ENCODE measurements at places on chromosomes 6 and 20.
A peak's percentile ranks its signal among the peaks of the same experiment; 100 is the strongest.

GRCh38 chr20:43389211-43389610 is 68.5 kb upstream of the SRSF6 start:
- peak; percentile 11 for DNase-seq

DNA sequence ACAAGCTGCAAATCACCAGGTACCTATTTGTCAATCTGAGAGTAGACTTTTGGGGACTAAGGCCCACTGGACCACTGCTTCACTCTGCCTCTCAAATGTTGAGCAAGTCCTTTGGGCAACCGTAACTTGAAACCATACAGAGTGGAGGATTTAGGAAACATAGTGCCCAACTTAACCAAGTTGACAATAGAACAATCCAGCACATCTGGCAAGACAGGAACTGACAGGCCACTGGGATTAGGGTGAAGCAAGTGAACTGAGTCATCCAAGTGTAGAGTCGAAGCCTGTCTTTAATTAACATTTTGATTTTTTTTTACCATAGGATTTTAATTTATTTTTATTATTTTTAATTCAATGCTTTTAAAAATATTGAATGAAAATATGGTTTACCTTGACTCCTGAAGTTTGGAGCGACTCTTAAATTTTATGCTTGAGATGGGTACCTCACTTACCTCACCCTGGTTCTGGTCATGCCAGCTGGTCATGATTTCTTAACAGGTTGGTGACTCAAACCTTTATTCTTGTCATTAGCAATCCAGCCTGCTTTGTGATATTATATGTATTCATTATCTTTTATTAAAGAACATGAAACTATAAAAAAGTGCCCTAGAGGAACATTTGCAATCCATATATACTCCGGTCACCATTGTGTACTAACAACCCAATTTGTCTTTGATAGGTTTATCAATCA is 312.1 kb upstream of the DEFB112 start:
- DNase-seq, result no peak

GRCh38 chr20:47818996-47819609 is 33.8 kb upstream of the SULF2 start:
- DNase-seq, result no peak

GRCh38 chr6:162090734-162091133 is 636.8 kb downstream of the PRKN start:
- DNase-seq, result no peak

DNA sequence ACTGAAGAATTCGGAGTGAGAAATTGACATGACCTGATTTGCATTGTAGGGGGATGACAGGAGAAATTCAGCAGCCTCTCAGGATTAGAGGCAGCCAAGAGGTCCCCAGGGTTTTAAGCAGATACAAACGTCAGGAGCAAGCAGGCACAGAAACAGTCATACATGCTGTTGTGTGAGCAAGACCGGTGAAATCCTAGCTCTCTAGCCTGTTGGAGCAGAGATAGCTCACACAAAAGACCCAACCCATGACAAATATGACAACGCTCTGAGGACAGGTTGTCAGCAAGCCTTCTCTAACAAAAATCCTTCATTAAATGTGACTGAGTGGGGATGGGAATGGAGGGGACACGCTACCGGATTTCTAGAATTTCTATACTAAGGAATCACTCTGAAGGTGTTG is 23.0 kb upstream of the AKAP12 start:
- DNase-seq, result no peak

DNA sequence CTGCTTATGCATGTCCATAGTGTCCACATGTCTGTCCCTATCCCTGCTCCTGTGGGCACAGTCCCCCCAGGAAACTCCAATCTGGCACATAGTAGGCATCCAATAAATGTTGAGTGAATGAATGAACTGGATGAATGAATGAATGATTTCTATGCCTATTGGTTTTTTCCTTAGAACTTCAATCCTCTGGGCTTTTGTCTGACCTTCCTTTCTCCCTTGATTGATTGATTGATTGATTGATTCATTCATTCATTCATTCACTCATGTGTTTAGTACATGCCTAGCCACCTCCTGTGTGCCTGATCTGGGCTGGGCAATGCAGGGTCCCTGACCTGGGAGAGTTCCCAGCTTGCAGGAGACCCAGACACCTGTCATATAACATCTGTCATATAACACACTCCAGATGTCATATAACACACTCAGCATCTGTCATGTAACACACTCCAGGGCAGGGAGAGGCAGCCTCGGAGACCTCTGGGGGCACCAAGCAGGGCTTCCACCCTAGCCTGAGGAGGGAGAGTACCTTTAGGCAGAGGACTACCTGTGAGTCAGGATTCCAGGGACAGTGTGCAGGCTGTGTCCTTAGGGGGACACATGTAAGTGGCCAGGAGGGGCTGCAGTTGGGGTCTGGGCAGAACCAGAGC is 17.9 kb downstream of the VSTM2L start:
- DNase-seq, result no peak

DNA sequence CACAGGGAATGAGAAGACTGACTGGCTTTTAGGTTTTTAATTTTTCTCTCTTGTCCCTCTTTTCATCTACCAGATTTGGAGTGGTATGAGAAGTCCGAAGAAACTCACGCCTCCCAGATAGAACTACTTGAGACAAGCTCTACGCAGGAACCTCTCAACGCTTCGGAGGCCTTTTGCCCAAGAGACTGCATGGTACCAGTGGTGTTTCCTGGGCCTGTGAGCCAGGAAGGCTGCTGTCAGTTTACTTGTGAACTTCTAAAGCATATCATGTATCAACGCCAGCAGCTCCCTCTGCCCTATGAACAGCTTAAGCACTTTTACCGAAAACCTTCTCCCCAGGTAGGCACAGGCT is 644 bp downstream of the MAD2L1BP start:
- peak; percentile 18 for DNase-seq

GRCh38 chr6:16689788-16690607 is 71.3 kb downstream of the ATXN1 start:
- DNase-seq, result no peak

- DNase-seq, result peak; percentile 7
Measured at GRCh38 chr6:48957781-48958180, 505.3 kb downstream of the MMUT start.

DNA sequence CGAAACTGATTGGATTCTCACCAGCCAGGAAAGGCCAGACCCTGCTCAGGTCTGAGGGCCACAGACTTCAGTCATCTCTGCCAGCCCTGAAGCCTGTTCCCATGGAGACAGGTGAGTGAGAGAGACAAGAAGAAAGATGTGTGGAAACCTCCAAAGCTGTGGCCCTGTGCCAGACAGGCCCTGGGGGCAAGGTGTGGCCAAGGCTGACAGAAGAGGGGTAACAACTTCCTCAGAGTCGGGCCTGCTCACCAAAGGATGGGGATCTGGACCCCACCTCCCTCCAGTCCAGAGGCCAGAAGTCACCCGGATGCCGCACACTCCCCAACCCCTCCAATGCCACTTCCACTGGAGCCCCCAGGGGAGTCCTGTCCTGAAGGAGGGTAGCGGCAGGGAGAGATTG is 73.6 kb downstream of the MDGA1 start:
- DNase-seq, result peak; percentile 16

DNA sequence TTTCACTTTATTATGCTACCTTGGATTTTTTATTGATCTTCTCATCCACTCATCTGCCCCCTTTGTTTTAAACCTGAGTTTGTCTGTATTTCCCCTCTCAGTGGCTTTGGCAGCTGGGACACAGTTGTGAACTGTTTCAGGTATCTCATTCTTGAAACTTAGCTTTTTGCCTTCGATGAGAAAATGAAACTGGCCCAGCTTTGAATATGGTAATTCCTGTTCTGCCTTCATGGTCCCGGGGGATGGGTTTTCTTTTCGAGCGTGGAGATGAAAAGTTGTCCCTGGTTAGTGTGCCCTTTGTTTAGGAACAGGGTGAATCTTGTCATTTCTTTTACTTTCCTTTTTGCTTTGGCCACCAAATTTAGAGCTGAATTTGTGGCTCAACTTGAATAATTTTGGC is 25.6 kb downstream of the DHX35 start:
- no peak for DNase-seq

DNA sequence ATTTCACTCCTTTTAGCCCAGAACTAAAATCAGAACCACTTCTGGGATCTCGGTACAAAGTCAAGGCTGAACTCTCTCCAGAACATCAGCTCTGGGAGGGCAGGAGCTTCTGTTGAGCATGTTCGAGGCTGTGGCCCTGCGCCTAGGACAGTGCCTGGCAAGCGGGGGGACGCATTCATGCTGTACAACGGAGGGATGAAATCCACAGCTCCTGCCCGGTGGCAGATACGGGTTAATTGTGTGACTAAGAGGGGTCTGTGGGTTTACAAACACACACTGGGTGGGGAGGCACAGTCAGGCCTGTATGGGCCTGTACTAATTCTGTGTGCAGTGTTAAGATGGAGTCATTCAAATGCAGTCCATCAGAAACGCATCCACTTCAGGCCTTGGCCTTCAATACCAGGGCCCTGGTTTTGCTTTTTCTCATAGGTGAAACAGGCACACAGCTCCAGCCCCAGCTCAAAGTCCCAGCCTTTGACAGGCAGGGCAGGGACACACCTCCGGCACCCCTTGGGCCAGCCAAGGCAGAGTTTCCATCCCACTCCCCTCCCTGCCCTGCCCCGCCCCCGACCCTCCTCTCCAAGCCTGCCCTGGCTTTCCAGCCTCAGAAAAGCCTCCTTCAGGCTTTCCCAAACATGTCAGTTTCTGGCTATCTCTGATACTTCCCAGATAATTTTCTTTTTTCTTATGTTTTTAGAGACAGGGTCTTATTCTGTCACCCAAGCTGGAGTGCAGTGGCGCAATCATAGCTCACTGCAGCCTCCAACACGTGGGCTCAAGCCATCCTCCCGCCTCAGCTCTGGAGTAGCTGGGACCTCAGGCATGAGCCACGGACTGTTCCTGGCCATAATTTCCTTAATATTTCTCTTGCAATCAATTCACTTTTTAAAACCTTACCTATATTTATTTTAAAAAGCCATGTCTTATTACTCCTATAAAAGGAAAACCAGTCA is 109.8 kb downstream of the SULF2 start:
- DNase-seq, result no peak

GRCh38 chr6:135909737-135910387 is 58.4 kb downstream of the PDE7B start:
- DNase-seq, result peak; percentile 47

DNA sequence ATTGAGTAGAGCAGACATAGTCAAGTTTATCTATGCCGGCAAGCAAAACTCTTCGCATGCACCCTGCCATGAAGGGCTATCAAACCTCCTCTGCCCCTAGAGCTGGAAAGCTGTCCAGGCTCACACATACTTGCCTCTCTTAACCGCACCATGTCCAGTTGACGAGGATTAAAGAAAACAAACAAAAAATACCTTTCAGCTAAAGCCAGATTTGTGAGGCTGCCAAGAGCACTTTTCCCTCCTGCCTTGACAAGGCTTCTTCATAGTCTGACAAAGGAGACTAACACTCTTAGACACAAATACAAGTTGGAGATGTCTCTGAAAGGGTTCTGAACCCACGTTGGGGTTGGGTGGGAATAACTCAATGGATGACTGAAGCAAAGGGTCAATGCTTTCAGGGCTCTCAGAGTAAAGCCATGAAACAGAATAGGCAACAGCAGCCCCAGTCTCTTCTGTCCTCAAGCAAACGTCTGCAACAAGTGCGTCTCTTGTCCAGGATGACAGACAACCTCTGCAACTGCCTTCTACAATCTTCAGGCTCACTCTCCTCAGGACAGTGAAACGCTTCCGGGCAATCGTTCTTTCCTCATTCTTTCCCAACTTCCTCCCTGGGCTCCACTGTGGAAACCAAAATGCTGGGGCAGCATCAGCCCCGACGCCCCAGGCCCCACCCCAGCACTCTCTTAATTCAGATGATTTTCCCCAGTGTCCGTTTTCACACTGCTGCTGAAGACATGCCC is 57.8 kb downstream of the AGPAT4 start:
- no peak for DNase-seq

DNA sequence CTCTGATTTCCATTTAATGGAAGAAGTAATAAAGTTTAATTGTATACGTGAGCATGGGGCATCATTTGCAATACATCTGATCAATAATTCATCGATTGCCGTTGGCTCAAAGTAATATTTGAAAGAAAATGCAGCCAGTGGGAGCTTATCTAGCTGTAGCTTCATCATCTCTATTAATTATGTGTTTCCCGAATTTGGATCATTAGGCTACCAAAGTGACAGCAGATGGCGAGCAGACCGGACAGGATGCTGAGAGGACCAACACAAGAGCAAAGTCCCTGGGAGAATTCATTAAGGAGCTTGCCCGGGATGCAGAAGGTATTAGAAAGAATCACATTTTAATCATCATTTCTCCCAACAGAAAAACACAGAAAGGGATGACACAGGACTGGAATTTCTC is 327.1 kb downstream of the ARHGAP18 start:
- no peak for DNase-seq

DNA sequence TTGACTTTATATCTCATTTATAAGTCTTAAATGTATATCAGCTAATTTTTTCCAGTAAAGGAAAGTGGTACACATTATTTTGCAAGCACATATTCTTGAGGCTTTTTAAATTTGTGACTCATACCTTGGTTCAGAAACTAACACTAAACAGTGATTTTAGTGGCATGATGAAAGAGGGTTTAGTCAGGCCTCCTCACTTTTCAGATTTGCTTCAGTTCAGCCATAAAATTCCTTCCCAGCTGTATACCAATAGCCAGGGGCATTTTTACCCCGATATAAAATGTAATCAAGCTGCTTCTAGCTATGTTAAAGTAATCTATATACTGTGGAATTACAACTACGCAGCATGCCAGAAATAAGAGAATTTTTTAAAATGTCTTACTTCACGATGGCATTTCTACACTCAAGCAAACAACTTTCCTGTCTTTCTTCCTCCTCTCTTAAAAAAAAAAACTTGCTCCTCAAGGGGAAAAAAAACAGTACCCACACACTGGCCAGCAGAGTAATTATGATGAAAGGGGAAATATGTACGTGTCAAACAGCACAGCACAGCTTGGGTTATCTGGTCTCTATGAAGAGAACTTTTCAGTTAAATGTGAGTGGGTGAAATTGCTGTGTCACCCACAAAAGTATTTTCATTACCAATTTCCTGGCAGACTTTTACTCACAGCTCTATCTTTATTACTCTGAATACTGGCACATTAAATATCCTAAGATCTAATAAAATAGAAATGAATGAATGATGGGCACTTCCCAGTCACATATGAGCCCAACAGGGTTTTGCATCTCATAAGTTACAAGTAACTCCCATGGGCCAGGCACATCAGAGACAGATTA is 244.8 kb upstream of the TENT5A start:
- peak; percentile 91 for DNase-seq

DNA sequence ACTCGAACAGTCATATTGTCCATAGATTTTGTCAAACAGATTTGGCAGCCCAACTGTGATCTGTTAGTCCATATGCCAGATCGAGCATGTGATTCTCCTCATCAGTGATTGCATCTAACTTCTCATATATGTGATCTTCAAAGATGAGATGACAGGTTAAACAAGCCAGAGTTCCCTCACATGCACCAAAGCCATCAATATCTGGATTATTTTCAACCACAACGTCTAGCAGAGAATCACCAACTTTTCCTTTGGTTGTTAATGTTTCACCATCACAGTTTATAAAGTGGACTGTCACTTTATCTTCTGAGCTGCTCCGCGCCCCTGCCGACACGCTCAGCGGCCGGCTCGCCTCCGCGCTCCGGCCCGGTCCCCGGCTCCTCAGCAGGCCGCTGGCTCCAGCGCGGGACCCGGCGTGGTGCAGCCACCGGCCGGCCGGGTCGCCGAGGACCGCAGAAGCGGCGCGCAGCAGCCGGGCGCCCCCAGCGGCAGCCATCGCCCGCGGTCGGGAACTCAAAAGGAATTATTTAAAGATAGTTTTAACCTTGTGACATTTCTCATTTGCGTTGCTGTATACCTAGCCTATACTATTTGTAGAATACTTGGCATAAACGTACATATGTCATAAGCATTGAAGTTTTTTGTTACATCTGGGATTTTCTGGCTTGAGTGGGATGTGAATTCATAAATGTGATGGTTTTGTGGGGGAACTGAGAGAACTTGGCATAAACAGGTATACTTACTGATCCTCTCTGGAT is 40.1 kb upstream of the DYNLRB1 start:
- DNase-seq, result peak; percentile 46
